ENCODE measurements at places on chromosomes 7 and 10. TPM values are rescaled to one million over a fixed set of nuclear protein-coding genes. Genes with fewer than 3 reads are reported as not detected.

ATOH7 gene
- 0.04 TPM for polyA plus RNA-seq

WDR86 gene
- polyA plus RNA-seq: not detected

GRCh38 chr7:1691096-1691495 lies 21.0 kb downstream of the ELFN1 start:
- no peak overlapping the region for H3K4me3 ChIP-seq
- DNase-seq: no peak
- H3K27me3 ChIP-seq: peaks cover 25% of the 10 kb centered on the region
- H3K4me1 ChIP-seq: no peaks in the 10 kb centered on the region
- H3K36me3 ChIP-seq: no peaks in the 10 kb centered on the region

GRCh38 chr10:51861051-51861450 lies 161.7 kb upstream of the CSTF2T start:
- no peak overlapping the region for H3K4me3 ChIP-seq
- H3K27ac ChIP-seq: no peak overlapping the region
- no peaks in the 10 kb centered on the region for H3K27me3 ChIP-seq
- H3K4me1 ChIP-seq: no peaks in the 10 kb centered on the region
- H3K36me3 ChIP-seq: no peaks in the 10 kb centered on the region

DNA sequence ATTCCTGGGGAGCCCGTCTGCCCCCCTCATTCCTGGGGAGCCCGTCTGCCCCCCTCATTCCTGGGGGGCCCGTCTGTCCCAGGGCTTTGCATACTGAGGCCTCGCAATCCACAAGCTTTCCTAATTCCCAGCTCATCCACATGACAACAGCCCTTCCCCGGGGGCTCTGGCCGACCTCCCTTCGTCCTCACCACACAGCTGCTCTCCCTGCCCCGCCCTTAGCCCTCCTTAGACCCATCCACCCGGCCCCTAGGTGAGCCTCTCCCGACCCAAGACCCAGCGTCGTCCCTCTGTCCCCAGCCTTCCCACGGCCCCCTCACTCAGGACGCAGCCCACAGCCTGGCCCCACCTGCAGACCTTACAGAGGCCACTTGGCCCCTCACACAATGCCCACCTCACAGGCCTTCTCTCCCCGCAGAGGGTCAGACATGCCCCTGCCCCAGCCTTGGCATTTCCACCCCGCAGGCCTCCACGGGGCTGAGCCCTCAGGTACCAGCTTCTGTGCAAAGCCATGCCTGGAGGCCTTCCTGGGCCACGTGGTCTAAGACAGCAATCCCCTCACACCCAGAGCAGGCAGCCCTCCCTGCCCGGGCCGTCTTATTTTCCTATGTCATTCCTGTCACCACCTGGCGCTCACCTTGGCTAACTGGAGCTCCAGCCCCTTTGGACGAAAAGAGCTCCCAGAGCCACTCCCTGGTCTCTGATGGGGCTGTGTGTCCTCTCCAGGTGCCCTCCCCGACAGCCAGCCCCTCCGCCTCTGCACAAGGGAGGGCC lies 3.5 kb upstream of the FAM20C start:
- H3K27ac ChIP-seq: no peak overlapping the region
- DNase-seq: no peak
- H3K27me3 ChIP-seq: peaks cover 13% of the 10 kb centered on the region
- H3K4me3 ChIP-seq: no peak overlapping the region
- no peaks in the 10 kb centered on the region for H3K36me3 ChIP-seq

DNA sequence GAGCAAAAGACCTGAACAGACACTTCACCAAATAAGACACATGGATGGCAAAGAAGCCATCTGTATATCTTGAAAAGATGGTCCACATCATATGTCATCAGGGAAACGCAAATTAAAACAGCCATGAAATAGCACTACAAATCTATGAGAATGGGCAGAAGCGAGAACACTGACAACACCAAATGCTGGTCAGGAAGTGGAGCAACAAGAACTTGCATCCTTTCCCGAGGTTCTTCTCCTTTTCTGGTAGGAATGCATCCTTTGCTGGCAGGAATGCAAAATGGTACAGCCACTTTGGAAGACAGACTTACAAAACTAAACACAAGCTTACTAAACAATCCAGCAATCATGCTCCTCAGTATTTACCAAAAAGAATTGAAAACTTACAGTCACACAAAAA lies 60.0 kb downstream of the PIK3AP1 start:
- DNase-seq: no peak
- no peak overlapping the region for H3K27ac ChIP-seq
- H3K4me3 ChIP-seq: no peak overlapping the region
- no peaks in the 10 kb centered on the region for H3K4me1 ChIP-seq

- no peak overlapping the region for H3K27ac ChIP-seq
- no peaks in the 10 kb centered on the region for H3K36me3 ChIP-seq
- no peak overlapping the region for H3K4me3 ChIP-seq
Observed at GRCh38 chr10:5840314-5841307, 27.4 kb upstream of the GDI2 start.

GRCh38 chr10:49518982-49519578 lies 19.8 kb downstream of the ERCC6 start:
- peaks cover 50% of the 10 kb centered on the region for H3K36me3 ChIP-seq
- H3K27me3 ChIP-seq: no peaks in the 10 kb centered on the region
- no peak for DNase-seq

GRCh38 chr10:99631496-99631895 lies 11.3 kb upstream of the SLC25A28 start:
- peaks cover 25% of the 10 kb centered on the region for H3K4me1 ChIP-seq
- DNase-seq: no peak
- no peaks in the 10 kb centered on the region for H3K27me3 ChIP-seq
- H3K36me3 ChIP-seq: no peaks in the 10 kb centered on the region
